ENCODE measurements at places on chromosomes 2 and 18.

DNA sequence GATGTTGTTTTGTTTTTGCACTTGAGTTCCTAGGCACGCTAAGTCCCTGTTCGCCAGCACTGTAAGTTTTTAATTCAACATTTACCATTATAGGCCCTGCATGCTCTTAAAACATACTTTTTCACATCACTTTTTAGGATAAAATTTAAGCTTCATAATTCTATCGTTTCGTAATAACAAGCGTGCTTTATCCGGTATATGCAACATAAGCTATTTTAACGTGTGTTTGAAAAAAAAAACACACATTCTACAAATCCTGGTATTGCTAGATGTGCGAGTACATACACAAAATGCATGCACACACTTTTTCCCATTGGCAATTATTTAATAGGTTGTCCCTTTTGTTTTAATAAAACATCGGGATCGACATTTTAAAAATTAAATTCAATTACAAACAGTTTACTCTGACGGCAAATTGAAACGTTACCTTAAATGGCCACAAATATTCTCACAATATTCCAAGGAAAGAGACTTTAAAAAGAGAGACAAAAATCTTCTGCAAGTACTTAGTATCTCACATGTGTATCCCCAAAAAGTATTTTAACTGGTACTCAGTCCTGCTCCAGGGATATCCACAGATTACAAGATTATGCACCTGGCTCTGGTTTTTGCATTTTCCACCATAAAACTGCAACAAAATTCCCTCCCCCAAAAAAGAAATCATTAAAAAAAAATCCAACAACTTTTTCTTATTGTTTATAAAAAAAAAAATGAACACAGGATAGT, 1.0 kb upstream of the TCF4 start:
- DNase-seq, result no peak

GRCh38 chr2:33247365-33247764, 229.1 kb upstream of the RASGRP3 start:
- DNase-seq, result no peak

DNA sequence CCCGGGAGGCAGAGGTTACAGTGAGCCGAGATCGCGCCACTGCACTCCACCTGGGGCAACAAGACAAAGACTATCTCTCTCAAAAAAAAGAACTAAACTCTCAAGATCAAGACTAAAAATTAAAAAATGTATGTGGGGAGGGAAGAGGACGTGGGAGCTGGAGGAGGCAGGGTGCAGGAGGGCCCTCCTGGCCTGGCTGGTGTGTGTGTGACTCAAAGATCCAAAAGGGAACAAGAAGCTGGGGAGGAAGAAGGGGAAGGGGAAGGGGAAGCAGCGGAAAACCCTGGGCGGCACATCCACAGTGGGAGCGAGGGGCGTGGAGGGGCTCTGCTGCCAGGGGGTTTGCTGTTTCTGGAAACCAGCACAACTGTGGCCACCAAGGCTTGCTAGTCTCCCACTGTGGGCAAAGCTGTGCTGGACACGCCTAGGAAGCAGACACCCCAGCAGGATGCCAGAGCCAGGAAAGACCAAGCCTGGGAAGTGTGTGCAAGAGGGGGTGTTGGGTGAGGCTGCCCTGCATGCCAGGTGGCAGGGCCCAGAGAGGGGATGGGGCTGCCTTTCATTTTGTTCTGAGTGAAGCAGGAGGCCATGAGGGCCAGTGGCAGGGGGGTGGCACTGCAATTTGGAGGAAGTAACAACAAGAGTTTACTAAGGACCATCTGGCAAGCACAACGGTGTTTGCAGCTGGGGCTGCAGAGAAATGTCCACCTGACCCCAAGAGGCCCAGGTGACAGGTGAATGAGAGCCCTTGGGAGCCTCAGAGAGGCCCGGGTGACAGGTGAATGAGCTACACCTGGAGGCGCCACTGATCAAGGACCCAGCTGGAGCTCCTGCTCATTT, 44.5 kb downstream of the ANO7 start:
- DNase-seq, result no peak

GRCh38 chr2:67945940-67946339, 116.9 kb downstream of the C1D start:
- no peak for DNase-seq

GRCh38 chr2:226310146-226310545, 489.5 kb downstream of the IRS1 start:
- DNase-seq, result no peak

GRCh38 chr2:119216994-119217393, 6.6 kb upstream of the STEAP3 start:
- DNase-seq, result no peak

- no peak for DNase-seq
These were observed 69.8 kb downstream of the POU3F3 start for GRCh38 chr2:104923665-104924064.

- DNase-seq, result no peak
These were observed 54.9 kb downstream of the IL1RL2 start for GRCh38 chr2:102241616-102242305.

DNA sequence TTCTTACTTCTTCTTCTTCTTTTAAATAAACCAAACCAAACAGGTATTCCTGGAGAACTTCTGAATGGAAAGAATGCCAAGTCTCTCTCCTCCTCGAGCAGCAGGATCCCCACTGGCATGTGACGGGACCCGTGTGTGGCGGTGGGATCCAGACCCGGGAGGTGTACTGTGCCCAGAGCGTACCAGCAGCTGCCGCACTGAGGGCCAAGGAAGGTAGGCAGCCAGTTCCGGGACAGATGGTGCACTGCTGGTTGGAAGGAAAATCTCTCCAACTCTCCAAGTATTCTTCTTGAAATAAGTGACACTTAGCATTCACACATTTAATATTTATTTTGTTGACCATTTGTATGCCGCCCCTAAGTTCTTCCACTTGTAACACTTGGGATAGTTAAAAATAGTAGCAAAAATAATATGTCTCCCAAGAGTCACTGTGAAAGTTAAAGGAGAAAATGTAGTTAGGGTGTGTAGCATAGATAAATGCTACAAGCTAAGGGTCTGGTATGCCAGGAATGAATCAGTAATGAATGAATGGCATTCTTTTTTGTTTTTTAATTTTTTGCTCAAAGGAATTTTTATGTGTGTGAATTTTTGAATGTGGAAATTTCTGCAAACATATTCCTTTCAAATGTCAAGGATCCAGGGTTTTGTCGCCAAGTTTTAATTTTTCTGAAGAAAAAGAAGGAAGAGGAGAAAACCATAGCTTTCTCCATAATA, 349.9 kb downstream of the THSD7B start:
- no peak for DNase-seq

DNA sequence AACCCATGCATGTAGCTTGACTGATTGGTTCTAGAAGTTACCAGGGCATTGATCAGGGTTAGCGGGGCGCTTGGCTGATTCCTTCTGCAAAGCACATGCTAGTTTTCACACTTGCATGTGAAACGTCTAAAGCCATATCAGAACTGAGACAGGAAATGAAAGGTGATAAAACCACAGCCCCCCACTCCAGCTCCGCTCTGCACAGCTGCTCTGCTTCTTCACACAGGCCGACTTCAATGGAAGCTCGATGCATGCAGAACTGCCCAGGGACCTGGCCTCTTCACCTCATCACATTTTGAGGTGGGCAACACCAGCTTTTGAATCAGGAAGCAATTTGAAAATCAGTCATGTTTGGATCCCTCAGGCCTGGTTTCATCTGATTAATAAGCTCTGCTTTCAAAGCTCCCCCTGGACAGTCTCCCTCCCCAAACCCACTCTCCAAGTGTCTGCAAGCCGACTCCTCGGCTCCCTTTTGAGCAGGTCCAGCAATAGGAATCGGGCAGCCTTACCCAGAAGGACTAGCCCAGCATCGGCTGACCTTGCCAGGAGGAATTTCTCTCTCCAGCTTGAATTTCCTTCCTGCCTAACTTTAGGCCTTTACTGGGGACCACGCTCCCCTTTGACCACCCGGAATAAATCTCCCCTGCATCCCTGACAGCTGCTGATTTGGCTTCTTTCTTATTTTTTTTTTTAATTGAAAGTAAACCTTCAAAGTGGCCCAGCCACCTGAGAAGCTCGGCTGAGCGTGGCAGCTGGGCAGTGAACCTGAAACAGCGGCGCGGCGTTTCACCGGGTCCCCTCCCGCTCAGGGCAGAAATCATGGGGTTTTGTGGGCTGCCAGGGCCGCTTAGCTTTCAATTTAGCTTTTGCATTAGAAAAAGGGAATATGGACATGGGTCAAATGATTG, 31.7 kb downstream of the HRH4 start:
- no peak for DNase-seq

- no peak for DNase-seq
These were observed 24.3 kb upstream of the REL start for GRCh38 chr2:60857056-60857455.

GRCh38 chr2:16728351-16729136, 62.9 kb upstream of the CYRIA start:
- no peak for DNase-seq

GRCh38 chr2:144801766-144802165, 281.8 kb upstream of the ZEB2 start:
- DNase-seq, result no peak

DNA sequence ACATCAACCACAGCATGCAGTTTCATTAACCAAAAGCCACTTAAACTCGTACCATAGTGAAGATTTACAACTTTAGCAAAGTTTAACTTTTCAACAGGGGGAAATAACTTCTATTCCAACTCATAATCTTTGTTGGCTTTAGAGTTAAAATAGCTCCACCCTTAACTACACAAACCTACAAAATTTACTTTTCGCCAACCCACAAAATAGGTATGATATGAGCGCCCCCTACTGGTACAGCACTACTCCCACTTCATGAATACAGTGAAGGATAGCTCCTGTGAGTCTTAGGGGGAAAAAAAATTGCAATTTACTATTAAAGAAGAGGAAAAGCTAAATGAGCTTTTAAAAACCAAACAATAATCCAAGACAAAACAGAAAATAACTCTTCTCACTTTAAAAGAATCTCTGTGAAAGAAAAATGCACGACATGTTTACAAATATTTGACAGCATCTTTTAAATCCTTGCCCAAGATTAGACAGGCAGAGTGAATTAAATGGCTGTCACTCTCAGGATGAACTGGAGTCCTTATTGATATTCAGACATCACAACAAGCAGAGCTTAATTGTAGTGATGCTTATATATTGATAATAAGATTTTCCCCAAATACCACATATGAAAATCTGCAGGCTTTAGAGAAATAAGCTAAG, 32.2 kb downstream of the TMEFF2 start:
- peak; percentile 27 for DNase-seq

GRCh38 chr2:42429352-42429751, 64.4 kb downstream of the KCNG3 start:
- no peak for DNase-seq

DNA sequence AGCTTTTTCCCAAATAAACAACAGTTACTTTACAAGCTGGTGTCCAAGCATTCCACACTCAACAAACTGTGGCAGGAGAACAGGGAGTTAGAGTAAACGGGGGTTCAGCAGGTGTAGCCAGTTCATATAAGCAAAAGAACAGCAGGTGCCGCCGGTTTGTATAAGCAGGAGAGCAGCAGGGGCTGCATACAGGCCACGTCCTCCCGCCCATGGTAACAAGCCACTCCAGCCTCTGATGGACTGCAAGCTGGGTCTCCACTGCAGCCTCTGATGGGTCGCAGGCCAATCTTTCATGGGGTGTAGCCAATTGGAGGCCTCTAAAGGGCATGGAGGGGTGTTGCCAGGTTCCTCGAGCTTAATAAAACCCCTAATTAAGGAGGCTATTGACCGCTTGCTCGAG, 189.3 kb downstream of the ANKRD30B start:
- no peak for DNase-seq

- no peak for DNase-seq
These were observed 371.6 kb downstream of the HRH4 start for GRCh38 chr18:24831871-24832665.

- no peak for DNase-seq
These were observed 45.6 kb downstream of the REV1 start for GRCh38 chr2:99444222-99444621.

DNA sequence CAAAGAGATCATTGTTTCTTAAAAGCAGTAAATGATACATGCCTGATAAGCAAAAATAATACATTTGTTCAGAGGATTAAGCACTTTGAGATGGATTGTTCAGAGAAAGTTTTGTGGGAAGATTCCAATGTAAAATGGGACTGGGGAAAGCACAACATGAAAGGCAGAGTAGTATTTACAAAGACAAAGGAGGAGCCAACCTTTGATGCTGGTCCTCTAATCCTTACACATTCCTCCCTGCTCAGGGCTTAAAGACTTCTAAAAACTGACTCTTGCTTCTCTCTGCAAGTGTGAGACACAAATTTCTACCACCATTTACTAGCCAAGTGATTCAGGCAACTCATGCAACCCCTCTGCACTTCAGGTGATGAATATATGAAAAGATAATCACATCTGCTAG, 47.2 kb upstream of the REG3G start:
- no peak for DNase-seq

DNA sequence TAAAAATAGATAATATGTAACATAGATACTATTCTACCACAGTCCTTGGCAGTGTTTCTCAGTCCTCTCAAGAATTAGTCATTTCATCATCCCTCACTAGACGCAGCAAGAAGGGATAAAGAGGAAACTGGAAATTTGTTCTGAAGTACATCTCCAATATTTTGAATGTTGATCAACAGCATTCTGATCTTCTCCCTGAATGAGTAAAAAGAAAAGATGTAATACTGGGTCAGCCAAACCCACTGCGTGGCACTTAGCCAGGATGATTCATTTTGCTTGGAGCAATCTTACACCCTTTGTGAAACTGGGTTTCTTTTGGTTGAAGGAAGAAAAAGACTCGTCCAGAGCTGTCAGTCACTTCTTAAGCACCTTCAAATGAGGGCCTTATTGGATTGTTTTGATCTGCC, 54.1 kb downstream of the TAF1B start:
- no peak for DNase-seq

- no peak for DNase-seq
These were observed 498.3 kb upstream of the LRRTM4 start for GRCh38 chr2:78020491-78020890.

DNA sequence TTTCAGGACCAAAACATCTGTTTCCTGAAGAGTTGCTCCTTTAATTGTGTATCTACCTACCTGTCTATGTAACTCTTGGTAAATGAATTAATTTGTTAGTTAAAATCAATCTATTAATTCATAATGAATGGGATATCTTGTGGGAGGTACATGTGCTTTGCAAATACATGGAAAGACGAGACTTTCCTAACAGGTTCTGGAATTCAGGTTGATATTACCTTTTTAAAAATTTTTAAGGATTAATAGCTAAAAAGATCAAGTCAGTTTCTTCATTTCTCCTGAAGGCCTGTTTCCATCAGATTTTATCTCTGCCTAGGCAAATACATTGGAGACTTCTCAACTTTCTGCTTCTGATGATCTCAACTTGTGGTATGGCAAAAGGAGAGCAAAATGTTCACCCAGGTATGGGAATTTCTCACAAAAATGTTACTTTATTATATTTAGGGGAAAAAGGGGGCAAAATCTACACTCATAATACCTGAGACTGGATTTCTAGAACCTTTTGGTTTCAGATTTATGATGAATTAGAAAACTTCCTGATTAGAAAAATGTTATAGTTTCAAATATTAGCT, 7.4 kb downstream of the TFPI start:
- DNase-seq, result no peak

GRCh38 chr18:58266291-58266690, 222.3 kb downstream of the NEDD4L start:
- DNase-seq, result no peak

Data from activated CD4-positive, alpha-beta T cell treated with anti-CD3 and anti-CD28 coated beads for 1 hour (primary cell).